ENCODE measurements at places on chromosomes 13 and 19.
A peak's percentile ranks its signal among the peaks of the same experiment; 100 is the strongest.

DNA sequence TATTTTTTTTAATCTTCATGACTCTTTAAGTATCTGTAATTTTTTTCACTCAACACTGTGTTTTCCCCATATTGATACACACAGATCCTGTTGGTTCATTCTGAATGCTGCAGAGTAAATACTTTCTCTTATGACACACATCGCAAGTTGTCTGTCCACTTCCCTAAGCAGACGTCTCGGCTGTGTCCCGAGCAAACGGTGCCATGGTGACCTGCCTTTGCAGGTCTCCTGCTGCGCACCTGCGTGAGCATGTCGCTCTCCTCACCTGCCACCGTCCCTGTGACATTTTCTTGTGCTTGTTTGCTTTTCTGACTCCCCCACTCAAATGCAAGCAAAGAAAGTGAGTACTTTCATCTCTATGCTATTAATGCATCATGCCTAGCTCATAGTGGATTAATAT lies 57.8 kb downstream of the CCDC70 start:
- no peak for DNase-seq

- no peak for DNase-seq
These were observed 2.1 kb upstream of the MLNR start for GRCh38 chr13:49217962-49218492.

DNA sequence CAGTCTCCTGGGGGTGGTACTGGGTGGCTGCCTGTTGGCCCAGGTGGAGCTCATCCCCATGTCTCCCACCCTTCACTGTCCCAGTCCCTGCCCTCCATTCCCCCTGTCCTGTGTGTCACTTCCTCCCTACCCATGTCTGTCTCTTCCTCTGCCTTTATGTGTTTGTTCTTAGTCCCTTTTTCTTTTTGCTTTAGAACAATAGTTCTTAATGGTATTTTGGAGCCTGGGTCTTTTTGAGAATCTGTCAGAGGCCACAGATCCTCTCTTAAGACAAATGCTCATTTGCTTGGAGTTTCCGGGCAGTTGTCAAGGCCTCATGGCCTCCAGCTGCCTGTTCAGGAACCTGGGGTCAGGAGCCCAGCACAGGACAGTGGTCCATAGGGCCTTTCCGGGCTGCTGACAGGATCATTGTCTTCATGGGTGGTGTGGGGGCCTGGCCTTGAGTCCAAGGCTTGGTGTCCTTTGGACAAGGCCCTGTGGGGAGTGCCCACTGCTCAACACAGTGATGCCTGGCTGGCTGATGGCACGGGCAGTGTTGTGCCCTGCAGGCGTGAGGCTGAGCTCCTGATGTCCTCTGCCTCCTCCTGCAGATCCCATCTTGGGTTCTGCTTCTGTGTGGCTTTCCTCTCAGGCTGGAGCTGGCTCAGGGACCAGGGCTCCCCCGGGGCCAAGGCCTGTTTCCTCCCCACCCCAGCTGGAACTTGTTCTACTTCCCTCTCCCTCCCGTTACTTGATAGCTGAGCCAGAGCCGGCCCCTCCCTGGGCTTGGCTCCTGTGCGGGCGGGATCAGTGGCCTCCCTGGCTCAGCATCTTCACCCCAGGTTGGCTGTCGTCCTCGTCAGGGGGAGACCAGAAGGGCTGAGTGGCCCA lies 3.5 kb downstream of the EGLN2 start:
- DNase-seq: no peak

GRCh38 chr19:8045872-8046568 lies 6.5 kb upstream of the CCL25 start:
- DNase-seq: no peak

DNA sequence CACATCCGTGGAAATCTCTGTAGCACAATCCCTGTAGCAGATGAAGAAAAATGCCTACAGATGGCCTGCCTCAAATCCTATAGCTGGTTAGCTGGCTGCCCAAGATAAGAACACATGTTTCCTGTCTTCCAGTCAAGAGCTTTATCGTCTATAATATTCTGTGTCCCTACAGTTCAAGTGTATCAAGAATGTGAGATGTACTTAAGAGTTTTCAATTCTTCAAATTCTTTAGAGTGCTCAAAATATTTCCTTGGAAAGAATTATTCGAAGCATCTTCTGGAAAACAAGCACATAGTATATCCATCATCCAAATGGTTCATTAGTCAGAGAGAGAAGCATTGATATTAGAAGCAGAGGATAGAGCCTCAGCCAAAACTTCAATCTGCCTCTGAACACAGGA lies 239.8 kb downstream of the COG6 start:
- no peak for DNase-seq

- DNase-seq: no peak
These were observed 9.3 kb upstream of the FRY start for GRCh38 chr13:32022311-32022710.

GRCh38 chr19:51471527-51471926 lies 6.8 kb upstream of the CEACAM18 start:
- no peak for DNase-seq

DNA sequence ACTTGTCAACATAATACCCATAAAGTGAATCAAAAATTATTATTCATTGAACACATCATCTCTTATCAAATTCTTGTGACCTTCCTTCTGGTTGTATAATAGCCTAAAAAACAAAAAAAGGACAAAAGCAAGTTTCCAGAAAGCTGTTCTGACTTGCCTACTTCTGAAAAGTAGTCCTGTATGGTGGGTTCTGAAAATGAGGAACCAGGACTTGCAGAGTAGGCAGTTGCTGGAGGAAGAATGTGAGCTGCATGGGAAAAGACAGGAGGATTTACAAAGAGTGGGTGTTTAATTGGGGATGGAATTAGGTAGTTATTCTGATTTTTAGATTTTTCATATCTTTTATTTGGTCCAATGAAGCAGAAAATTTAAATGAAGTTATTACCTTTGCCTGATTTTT lies 56.7 kb downstream of the RCBTB2 start:
- no peak for DNase-seq

- DNase-seq: no peak
These were observed 23.5 kb downstream of the FAM187B start for GRCh38 chr19:35204799-35205732.

GRCh38 chr13:94548821-94549231 lies 47.1 kb downstream of the TGDS start:
- peak; percentile 8 for DNase-seq

GRCh38 chr13:53821632-53822031 lies 793.0 kb downstream of the OLFM4 start:
- DNase-seq: no peak

DNA sequence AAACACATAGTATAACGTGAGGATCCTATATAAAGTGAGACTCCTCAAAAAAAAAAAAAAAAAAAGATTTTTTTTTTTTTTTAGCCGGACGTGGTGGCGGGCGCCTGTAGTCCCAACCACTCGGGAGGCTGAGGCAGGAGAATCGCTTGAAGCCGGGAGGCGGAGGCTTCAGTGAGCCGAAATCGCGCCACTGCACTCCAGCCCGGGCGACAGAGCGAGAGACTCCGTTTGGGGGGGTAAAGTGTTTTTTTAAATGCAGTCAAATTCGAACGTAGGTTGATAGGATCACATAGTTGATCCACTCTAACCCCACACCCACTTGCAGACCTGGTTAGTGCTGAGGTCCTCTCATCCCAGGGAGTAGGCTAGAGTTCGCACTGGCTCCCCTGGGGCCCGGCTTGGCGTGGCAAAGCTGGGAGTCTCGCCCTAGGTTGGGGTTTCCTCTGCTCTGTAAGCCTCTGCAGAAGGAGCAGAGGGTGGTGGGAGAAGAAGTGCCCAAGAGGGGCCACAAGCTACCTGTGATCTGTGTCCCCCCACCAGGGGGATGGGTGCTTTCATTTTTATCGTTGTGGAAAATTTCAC lies 6.5 kb downstream of the RNF225 start:
- no peak for DNase-seq

- DNase-seq: no peak
These were observed 38.5 kb downstream of the SPATA13 start for GRCh38 chr13:24199016-24199415.
